ENCODE measurements at places on chromosomes 4 and X. TPM values are rescaled to one million over a fixed set of nuclear protein-coding genes. Genes with fewer than 3 reads are reported as not detected.

DNA sequence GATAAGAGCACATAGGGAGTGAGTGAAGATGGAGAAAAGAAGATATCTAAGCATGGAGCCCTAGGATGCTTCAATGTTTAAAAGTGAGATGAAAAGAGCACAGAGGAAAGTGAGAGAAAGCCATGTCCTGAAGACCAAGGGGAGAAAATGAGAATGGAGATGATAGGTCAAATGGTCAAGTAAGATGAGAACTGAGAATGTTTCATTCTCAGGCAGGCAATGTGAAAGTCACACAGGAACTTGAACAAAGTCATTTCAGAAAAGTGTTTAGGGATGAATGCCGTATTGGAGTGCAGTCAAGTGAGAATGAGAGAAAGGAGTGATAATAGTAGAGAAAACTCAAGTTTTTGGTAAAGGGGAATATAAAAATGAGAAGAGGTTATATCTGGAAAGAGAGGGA, 148.7 kb upstream of the PTCHD1 start:
- no peak for ATAC-seq

The ARL9 gene
- 0.54 TPM for total RNA-seq

DNA sequence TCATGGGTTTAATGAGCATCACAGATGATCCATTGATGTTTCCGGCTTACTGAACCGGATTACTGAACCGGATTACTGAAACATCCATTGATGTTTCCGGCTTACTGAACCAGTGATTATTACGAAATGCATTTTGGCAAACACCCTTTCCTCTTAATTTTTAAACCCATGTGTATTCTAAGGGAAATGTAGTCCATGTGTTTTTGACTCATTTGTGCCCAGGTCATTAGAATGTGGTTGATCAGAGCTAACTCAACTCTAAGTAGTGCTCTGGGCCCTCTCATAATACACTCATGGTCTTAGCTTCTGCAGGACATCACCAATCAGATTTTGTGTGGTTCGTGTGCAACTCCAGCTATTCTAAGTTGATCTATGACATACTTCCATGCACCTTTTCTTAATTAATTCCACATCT, 141.6 kb downstream of the SPATA18 start:
- no peak for ATAC-seq

The MTTP gene
- total RNA-seq = 0.16 TPM

GRCh38 chr4:168562041-168562571, 65.3 kb downstream of the PALLD start:
- ATAC-seq = no peak

- no peak for ATAC-seq
Observed at GRCh38 chrX:40570346-40571093, 10.2 kb upstream of the ATP6AP2 start.

Measured in gastroesophageal sphincter (tissue), 4 donors.